ENCODE measurements at places on chromosomes 16 and 17. TPM values are rescaled to one million over a fixed set of nuclear protein-coding genes. Genes with fewer than 3 reads are reported as not detected.

- no peak for DNase-seq
Measured at GRCh38 chr16:85263239-85263585, 150.9 kb upstream of the CIBAR2 start.

- DNase-seq: peak; percentile 57
Measured at GRCh38 chr17:13638855-13639458, 37.2 kb upstream of the HS3ST3A1 start.

- DNase-seq: no peak
Measured at GRCh38 chr17:50569592-50569991, 9.1 kb downstream of the CACNA1G start.

- no peak for DNase-seq
Measured at GRCh38 chr16:57229079-57229478, 16.0 kb upstream of the ARL2BP start.

DNA sequence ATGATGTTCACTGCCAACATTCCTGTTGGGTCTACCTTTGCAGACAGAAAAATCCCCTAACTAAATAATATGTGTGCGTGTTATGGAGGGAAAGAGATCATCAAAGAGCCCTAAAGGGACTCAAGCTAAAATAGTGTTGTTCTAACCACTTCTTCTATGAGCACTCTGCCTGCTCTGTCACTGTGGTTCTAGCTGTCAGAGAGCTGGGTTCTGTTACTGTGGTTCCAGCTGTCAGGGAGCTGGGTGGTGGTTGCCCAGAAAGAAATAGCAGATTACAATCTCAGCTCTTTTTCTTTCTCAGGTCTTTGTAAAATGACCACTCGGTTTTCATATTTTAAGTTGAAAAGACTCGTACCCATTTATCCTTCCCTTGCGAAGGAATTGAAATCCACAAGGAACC, 176.3 kb downstream of the HS3ST3A1 start:
- DNase-seq: no peak

DNA sequence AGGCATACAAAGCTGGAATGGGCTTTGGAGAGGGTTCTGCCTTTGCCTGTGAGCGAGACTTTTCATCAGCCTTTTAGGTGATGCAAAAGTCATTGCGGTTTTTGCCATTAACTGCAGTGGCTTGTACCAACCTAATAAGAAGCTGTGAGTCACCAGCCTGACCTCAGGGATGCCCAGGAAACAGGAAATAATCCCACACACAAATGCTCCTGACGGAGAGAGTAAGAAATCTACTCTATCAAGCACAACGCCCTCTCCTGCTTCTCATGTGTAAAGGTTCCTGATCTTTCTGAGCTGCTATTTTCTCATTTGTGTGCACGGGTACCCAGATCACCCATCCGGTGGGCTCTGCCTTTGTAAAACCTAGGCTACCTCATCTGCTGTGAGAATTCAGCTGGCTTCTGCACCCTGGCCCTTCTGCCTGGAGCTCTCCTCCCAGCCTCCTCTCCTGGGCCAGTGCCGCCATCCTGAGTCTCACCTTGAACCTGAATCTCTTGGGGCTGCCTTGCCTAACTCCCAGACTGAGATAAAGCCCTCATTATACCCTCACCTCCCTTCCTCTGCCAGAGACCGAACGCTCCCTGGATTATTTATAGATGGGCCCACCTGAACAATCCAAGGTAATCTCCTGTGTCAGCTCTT, 299.7 kb downstream of the C16orf95 start:
- peak; percentile 62 for DNase-seq

- DNase-seq: no peak
Measured at GRCh38 chr16:25799816-25800215, 108.1 kb downstream of the HS3ST4 start.

GRCh38 chr17:47745037-47745380, 12.0 kb downstream of the TBX21 start:
- no peak for DNase-seq

DNA sequence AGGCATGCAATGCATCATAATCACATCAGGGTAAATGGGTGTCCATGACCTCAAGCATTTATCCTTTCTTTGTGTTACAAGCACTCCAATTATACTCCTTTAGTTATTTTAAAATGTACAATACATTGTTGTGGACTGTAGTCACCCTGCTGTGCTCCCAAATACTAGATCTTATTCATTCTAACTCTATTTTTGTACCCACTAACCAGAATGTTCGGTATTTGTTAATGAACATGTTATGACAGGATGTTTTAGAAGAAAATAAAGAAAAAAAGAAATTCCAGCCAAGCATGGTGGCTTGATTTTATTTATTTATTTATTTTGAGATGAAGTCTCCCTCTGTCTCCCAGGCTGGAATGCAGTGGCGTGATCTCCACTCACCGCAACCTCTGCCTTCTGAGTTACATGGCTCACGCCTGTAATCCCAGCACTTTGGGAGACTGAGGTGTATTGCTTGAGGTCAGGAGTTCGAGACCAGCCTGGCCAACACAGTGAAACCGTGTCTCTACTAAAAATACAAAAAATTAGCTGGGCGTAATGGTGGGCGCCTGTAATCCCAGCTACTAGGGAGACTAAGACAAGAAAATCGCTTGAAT, 1.8 kb upstream of the NDE1 start:
- peak; percentile 52 for DNase-seq

DNA sequence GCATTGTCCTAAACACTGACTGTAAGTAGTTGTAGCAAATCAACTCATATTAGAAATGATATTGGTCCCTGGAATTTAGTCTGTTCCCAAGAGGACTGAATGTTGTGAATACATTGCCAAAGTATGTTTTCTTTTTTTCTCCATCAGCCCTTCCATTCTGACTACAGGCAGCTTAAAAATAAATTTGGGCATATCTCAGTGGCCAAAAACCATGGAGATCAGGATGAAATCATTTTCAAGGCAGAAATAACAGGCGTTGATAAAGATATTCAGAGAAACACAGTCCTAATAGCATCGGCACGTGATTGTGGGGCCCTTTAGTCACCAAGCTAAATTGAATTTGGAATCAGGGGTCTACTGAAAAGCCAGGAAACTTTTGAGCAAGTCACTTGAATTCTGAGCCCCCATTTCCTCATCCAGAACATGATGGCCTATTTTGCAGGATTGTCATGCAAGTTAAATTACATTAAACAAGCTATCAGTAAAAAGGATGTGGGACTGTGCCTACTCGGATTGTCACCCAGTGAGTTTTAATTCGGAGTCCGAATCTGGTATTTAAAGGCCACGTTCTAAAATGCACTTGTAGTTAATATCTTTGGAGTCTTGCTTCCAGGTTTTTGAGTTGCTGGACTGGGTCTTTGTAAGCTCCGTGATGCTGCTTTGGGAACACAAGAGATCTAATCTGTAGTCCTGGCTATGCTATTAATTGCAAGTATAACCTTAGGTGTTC, 17.1 kb downstream of the HLF start:
- no peak for DNase-seq

GRCh38 chr16:4607841-4608703, 6.6 kb downstream of the UBALD1 start:
- no peak for DNase-seq

- no peak for DNase-seq
Measured at GRCh38 chr17:44850612-44851011, 2.9 kb downstream of the HIGD1B start.

DNA sequence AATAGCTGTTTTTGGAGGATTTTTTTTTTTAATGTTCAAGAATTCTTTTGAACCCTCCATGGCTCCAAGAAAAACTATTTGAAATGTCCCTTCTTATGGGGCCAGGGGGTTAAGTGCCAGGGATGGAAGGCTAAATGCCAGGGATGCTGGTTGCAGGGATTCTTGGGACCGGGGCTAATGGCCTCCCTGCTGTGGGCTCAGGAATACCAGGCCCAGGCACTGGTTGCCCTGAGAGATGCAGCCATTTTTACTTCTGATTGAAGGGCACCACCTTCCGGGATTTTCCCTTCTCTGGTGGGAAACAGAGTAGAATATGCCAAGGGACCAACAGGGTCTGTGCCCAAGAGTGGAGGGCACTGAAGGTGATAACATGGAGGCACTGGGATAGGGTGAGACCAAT, 10.9 kb upstream of the KAT7 start:
- no peak for DNase-seq

- peak; percentile 40 for DNase-seq
Measured at GRCh38 chr17:58060596-58061191, 22.5 kb upstream of the DYNLL2 start.

GRCh38 chr16:51388516-51388951, 237.5 kb upstream of the SALL1 start:
- no peak for DNase-seq

GRCh38 chr16:57390636-57391295, 13.8 kb upstream of the CCL17 start:
- DNase-seq: no peak

- peak; percentile 62 for DNase-seq
Measured at GRCh38 chr17:47889734-47890529, 6.1 kb upstream of the SP2 start.

GRCh38 chr17:81710514-81711308, 1.4 kb upstream of the SLC25A10 start:
- no peak for DNase-seq

GRCh38 chr17:43534909-43535308, 11.2 kb downstream of the ETV4 start:
- no peak for DNase-seq

- no peak for DNase-seq
Measured at GRCh38 chr16:14371778-14372431, 258.2 kb downstream of the PARN start.

GRCh38 chr16:88771294-88771772, 13.7 kb downstream of the PIEZO1 start:
- DNase-seq: no peak

DNA sequence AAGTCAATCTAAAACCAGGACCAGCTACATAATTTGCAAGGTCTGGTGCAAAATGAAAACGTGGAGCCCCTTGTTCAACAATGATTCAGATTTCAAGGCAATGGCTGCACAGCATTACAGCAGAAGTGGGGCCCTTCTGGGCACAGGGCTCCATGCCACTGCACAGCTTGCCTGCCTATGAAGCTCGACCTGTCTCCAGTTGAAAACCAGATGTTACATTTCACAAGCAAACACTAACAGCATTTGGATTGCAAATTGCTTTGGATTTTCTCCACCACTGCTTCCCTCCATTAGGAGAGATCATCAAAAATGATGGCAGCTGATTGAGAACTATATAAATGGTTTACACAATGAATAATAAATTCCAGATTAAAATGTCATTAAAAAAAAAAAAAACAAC, 551.4 kb upstream of the ZFHX3 start:
- DNase-seq: no peak

DNA sequence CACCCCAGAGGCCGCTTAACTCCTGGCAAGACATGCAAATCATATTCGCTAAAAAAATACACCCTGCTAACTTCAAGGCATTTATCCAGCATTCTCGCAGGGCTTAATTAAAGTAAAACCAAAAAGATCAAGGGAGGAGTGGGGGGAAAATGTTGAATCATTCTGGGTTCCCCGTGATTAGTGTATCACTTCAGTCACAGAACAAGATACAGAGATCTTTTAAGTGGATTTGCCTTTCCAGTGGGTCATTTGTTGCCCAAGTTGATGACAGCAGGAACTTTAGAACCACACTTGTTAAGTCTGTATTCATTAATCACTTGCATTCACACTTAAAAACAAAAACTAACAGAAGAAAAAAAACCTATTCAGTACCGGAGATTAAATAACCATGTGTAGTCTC, 17.3 kb downstream of the CRYBA1 start:
- no peak for DNase-seq

DNA sequence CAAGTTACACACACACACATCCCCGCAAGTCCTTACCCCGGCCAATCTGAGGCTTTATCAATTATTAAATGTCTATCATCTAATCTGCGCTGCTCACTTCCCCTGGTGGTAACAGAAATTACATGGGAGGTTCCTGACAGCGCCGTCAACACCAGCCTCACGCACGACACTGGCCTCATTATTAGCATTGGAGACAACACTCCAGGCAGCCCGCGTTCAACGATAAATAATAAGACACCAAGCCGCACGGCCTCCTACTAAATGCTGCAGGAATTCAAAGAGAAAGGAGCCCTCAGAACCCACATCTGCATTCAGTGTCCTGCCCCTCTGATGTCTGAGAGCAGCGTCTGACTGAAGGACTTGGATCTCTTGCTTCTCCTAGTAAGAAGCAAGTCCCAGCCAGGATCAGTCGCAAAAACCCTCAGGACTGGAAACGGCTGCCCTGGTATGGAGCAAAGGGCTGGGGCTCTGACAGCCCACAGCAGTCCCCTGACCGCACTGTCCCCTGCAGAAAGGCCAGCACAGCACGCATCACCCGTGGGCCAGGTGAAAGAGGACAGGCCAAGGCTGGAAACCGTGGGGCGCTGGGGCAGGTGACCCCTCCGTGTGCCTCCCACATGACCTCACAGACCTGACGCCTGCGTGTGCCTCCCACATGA, 7.6 kb upstream of the RPH3AL start:
- DNase-seq: no peak

GRCh38 chr16:53090591-53091411, 36.0 kb downstream of the CHD9 start:
- DNase-seq: no peak

GRCh38 chr17:59371416-59372100, 40.1 kb downstream of the YPEL2 start:
- no peak for DNase-seq

DNA sequence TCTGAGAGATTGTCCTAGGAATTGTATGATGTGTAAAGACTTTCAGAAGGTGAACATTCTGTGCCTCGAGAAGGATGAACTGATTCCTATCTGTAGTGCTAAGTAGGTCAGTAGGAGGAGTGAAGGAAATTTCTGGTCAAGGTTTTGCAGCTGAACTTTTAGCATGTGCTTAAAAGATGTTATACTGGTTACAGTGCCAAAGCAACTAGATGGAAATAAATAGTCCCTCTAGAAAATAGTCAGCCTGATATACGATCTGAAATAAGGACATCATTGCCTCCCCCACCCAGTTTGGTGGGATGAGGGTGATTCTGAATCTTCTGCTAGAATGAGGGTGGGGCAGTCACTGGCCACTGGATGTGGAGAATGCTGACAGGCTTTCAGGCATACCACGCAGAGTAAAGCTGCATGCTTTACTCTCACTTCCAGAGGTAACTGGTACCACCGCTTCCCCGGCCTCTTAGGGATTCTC, 57.2 kb upstream of the VPS4A start:
- DNase-seq: no peak

The ERN2 gene
- 0.26 TPM for total RNA-seq

The UMOD gene
- total RNA-seq: not detected

The CIAPIN1 gene
- 81.2 TPM for total RNA-seq

The IRX6 gene
- total RNA-seq: not detected

The RBFOX1 gene
- not detected for total RNA-seq

The HOXB5 gene
- total RNA-seq: not detected

The ABCC3 gene
- 33.2 TPM for total RNA-seq

The KCNJ18 gene
- total RNA-seq: not detected
